Renal pelvis (tissue), 12 donors: ENCODE measurements at places on chromosomes 1 and 21.

DNA sequence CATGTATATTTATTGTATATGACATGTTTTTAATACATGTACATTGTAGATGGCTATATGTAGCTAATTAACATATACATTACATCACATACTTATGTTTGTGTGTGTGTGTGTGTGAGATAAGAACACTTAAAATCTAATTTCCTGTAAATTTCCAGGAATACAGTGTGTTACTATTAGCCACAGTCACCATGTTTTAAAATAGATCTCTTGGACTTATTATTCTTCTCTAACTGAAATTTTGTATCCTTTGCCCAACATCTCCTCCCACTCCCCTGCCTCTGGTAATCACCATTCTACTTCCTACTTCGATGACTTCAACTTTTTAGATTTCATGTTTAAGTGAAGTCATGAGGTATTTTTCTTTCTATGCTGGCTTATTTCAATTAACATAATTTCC is 64.8 kb downstream of the FCRL5 start:
- DNase-seq = no peak

- DNase-seq = no peak
Observed at GRCh38 chr1:161738627-161739287, 10.8 kb upstream of the DUSP12 start.

DNA sequence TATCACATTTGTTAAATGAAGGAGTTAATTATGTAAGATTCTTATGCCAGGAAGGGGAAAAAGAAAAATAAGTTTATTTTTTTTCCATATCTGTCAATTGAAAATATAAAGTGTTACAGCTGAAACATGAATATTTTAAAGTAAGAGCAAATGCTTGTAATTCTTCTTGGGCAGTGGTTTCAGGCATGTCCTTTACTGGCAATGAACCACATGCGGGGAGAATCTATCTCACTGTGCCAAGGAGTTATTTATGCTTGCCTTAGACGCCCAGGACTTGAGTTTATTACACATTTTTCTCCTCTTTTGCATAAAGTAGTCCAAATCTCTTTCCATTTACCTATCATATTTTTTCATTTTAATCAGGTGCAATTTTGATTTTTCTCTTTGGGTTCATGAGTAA is 207.8 kb upstream of the NRIP1 start:
- DNase-seq = no peak

DNA sequence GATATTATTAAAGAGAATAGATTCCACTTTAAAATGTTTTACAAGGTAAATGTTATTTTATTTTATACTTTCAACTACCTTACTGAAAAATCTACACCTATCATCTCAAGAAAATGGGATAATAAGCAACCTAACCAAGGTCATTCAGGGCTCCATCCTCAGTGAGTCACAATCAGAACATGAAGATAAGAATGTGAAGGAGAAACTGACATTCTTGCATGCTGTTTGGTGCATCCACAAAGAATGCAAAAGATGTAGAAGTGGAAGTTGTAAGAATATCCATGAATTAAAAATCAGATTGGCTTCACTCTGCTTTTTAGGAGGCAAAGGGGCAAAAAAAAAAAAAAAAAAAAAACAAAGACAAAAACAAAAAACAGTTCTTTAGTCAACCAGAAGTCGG is 6.5 kb downstream of the WARS2 start:
- no peak for DNase-seq

DNA sequence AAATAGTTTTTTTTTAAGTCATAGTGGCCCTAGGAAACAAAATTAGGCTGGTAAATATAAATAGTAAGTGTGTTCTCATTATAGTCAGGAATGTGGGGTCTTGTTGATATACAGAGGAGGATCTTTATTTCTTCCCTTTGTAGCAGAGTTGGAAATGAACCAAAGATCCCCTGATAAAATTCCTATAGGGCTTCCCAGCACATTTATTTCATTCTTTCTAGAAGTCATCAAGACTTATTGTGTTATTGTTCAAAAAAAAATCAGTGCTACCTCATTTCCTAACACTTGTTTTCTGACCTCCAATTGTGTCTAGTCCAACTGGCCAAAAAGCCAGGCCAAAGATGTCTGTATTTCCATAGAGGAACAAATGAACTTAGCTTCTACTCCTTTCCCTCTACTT is 7.6 kb upstream of the PLEKHO1 start:
- no peak for DNase-seq

DNA sequence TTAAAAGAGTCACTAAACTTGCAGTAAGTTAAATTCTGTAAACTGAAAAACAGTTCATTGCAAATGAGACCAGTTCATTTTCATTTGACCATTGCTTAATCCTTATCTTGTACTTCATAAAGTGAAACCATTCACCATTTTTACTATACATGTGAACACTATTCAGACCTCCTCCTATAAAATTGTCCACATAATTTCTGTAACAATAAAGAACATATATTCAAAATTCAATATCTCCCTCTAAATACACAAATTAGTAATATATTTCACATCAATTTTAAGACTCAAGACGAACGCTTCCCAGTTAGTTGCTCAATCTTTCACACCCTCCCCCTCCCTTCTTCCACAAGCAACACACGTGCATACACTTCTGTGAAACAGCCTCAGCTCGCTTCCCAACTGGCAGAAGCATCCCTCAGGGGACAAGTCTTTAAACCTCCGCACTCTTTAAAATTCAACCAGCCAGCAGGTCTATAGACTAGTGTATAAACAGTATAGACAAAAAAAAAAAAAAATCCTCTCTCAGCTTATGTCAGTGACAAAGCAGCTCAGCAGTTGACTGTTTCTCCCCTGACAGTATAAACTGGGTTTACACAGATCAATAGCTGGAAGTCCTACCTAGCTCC is 99.6 kb downstream of the DENND1B start:
- no peak for DNase-seq
